ENCODE measurements at places on chromosomes 5 and 9.

GRCh38 chr5:61362796-61363368 is 30.8 kb downstream of the ZSWIM6 start:
- DNase-seq: no peak

DNA sequence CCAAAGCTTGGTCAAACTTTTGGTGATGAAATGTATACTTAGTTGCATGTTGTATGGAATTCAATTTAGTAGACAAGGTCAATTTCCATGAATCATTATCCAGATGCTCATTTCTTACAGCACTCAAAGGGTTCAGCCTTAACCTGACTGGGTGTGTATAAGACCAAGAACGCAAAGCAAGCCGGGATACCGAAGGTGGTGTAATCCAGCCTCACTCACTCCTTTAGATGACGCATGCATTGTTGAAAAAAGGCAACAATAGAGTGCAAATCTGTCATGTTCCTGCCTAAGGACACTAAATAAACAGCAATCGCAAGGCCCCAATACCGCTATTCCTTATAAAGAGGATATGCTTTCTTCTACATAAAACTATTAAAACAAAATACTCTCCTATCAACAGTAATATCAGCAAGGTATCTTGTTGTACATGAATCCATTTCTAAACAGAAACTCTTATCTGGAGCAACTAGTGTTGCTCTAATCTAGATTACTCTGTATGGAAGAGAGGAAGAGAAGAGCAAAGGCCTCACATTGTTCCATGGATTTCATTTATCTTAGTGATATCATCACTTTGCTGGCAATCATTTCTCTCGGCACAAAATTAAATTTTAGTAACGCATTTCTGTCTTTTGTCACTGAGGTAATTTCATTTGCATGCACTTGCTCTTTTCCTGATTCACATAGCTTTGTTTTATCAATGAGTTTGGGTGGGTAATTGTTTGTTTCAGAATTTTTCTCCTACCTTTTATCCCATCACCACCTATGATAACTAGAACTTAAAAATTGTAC is 96.2 kb downstream of the PLK2 start:
- no peak for DNase-seq

- DNase-seq: no peak
Observed at GRCh38 chr5:85533341-85534047, 1084.2 kb upstream of the COX7C start.

DNA sequence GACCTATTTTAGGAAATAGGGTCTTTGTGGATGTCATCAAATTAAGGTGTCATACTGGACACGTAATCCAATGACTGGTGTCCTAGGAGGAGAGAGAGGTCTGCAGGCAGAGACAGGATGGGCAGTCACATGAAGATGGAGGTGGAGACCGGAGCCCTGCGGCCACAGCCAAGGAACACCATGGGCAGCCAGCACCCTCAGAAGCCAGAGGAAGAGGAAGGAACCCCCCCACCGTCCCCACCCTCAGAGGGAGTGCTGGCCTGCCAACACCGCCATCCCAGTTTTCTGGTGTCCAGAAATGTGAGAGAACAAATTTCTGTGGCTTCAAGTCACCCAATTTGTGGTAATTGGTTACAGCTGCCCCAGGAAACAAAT is 88.3 kb downstream of the NSUN2 start:
- DNase-seq: no peak

GRCh38 chr5:147523069-147523468 is 13.2 kb upstream of the DPYSL3 start:
- no peak for DNase-seq

- DNase-seq: no peak
Observed at GRCh38 chr9:134475011-134475790, 148.9 kb downstream of the RXRA start.

- no peak for DNase-seq
Observed at GRCh38 chr5:158619083-158619788, 480.5 kb downstream of the EBF1 start.

- no peak for DNase-seq
Observed at GRCh38 chr5:54470677-54471076, 15.2 kb downstream of the HSPB3 start.

GRCh38 chr5:155783246-155783645 is 543.7 kb upstream of the SGCD start:
- no peak for DNase-seq

GRCh38 chr9:127562279-127562796 is 49.7 kb upstream of the STXBP1 start:
- DNase-seq: no peak

DNA sequence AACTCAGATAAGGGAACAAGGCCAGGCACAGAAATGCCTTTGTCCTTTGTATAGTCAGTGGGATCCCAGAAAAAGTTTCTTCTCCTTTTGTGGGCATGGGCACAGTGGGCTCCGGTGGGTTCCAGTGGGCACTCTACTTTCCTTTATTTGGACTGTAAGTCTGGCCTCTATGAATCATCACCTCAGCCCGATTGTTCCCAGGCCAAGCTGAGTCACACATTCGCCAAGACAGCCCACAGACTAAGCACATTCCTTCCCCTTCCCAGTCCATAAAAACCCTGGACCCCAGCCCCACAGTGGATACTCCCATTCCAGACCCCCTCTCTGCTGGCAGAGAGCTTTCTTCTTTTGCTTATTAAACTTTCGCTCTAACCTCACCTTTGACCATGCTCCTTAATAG is 165.0 kb downstream of the FBXL17 start:
- no peak for DNase-seq

DNA sequence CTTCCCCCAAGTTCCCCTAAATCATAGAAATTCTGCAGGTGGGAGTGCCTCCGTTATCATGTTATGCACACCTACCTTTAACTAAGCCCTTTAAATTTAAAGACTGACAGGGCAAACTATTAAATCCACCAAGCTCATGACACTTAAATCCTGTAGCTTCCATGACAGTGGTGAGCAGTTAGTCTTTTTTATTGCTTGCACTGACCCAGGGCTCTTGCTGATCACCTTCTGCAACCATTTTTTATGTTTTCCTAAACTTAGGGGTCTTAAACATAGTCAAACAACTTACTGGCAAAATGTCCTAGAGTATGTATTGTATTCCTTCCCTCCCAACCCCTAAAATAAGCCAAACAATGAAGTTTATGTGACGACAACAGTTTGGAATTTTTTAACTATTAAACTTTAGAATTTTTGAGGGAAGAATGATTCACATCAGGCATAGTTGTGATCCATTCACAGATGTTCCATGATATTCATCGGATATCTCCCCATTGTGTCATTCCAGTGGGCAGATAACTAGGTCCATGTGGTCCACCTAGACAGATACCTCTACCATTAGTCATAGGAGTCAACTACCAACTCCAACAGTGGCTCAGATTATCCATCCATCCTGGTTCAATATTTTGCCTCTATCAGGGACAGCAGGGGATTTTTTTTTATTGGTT is 283.1 kb downstream of the ADAMTS6 start:
- DNase-seq: no peak

DNA sequence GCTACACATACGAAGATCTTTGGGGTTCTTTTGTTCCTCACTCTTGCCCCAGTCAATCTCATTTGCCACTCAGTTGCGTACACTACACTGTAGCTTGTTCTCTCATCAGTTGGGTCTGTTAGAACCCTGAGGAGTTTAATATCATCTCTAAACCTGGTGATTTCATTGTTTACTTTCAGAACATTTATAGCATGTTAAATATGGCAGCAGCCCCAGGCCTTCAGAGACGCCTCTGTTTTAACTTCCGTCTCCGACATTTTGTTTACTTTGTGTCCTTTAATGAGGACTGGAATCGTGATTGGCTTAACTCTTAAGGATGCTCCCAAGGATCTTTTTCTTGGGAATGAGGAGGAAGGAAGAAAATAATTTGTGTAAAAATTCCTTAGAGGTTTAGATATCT is 510.1 kb downstream of the NR2F1-AS1 start:
- DNase-seq: no peak

- no peak for DNase-seq
Observed at GRCh38 chr5:3612591-3613042, 17.0 kb downstream of the IRX1 start.

DNA sequence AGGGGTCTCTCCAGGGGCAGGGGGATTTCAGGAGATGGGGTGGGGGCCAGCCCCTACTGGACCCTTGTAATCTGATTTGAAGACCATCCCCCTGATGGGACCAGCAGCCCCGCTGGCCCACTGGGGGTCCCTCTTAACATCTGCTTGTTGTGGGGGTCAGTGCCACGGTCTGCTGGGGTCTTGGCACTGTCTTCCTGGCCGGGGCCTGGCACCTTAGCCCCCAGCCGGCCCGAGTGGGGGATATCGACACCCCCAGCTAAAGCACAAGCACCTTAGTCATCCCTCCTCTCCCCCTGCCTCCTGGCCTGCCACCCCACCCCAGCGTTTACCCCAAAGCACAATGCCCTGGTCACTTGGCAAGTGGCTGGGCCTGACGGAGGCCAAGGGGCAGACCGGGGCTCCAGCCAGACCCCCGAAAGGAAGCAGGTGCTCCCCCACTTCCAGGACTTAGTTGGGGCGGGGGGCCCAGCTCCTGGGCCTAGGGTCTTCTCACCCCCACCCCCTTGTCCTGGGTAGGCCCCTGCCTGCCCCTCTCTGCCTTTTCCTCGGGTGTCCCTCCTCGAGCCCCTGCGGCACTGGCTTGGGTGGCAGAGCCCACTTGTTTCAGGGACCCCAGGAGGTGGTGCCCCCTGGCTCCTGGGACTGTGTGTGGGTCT is 1.4 kb upstream of the NFX1 start:
- DNase-seq: no peak

DNA sequence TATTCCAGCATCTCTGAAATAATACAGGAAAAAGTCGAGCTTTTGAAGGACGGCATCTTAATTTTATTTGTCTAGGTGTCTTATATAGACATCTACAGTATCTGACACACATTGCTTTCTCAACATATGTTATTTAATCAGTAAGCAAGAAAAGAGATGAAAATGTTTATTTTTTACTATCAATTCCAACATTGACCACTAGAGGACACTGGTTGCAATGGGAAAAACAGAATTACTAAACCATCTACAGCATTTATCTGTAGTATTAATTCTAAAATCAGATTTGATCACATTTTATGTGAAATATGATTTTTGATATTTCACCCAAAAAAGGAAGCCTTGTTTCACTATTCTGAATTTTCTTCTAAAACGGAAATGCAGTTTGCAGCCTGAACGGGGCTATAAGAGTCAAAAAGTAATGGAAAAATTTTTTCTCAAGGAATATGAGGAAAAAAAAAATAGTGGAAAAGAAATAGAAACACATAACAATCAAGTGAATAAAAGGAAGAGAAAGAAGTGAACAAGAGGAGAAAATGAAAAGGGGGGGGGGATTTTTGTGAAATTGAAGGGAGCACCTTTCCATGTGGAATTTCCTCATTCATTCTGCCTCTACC is 98.6 kb downstream of the OSTF1 start:
- no peak for DNase-seq

- DNase-seq: no peak
Observed at GRCh38 chr5:54524704-54525103, 7.1 kb downstream of the SNX18 start.

DNA sequence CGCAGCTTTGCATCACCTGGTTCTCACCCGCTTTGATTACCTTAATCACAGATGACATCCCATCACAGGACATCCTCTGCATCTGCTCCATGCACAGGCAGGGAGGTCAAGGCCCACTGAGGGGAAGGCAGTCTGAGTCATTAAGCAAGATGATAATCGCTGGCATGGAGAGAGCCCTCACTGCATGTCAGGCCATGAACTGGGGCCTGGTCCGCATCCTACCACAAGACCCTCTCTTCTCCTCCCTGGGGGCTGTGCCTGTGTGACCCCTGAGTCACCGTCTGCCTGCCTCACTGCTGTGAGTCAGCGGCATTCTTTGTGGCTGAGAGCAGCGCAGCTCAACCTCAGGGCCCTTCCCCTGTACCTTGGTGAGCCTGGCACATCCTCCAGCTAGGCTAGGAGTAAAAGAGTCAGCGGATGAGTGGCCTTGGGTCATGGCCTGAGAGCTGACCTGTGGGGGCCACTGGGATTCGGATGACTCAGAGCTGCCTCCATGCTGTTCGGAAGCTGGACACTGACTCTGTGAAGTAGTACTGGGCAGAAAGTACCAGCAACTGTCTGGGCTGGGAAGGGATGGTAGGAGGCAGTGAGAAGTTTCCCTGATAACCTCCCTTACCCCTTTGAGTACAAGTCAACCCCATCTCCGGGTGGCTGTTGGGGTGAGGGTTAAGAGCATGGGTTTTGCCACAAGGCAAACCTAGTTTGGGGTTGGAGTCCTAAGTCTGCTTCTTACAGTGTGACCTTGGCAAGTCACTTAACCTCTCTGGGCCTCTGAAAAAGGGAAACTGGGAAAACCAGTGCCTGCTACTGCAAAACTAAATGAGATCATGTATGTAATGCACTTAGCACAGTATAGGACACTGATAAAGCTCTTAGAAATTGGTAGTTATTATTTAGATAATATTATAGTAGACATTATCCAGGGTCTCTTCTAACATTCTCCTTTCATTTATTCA is 14.6 kb upstream of the ARSI start:
- DNase-seq: no peak
